Psoas muscle (tissue), 8 donors: ENCODE measurements at places on chromosomes 5 and 9. TPM values are rescaled to one million over a fixed set of nuclear protein-coding genes. Genes with fewer than 3 reads are reported as not detected.

Gene HAVCR1
- 0.77 TPM for total RNA-seq

Gene PCDHB5
- total RNA-seq, result 0.50 TPM

Gene TRMO
- total RNA-seq, result 7.0 TPM

Gene SLC34A3
- total RNA-seq, result not detected

Gene GLRX
- total RNA-seq, result 473 TPM

Gene MSX2
- total RNA-seq, result 2.4 TPM

GRCh38 chr9:136644343-136644592 is 18.4 kb upstream of the EGFL7 start:
- no peak for DNase-seq

GRCh38 chr5:60436518-60436917 is 263.4 kb downstream of the DEPDC1B start:
- DNase-seq, result no peak

- DNase-seq, result no peak
Measured at GRCh38 chr5:36200513-36200912, 41.2 kb downstream of the NADK2 start.

DNA sequence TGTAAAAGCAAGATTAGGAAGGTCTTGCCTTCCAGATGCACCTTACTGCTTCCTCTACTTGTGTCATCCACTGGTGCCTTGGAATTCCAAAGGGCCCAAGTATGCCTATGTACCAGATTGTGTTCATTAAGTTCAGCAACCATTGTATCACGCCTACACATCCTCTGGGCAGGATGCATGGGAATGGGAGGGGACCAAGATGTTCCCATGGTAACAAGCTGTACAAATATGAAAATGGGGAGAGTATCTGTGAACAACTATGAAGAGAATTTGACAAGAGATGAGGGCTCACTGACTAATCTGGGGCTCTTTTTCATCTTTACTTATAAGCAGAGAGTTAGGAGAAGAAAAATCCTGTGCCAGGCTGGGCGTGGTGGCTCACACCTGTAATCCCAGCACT is 137.8 kb upstream of the MAP1B start:
- DNase-seq, result no peak

DNA sequence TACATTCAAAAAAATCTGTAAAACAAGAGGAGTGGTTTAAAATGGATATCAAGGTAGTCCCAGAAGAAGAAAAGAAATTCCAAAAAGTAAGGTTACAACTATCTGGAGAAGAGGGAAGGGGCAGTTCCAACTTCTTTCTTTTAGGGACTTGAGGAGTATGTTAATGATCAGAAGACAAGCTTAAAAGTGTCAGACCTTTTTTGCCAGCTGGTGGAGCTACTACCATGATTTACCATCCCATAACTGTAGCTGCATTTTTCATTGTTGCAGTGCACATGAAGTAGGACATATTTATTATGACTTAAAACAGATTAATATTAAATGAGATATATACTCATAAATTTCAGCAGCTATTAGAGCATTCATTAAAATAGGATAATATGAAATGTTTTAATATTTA is 158.5 kb upstream of the RGS7BP start:
- DNase-seq, result no peak

GRCh38 chr5:6636293-6636692 is 3.1 kb downstream of the SRD5A1 start:
- DNase-seq, result no peak

GRCh38 chr5:142012186-142012785 is 541 bp downstream of the GNPDA1 start:
- peak; percentile 67 for DNase-seq

DNA sequence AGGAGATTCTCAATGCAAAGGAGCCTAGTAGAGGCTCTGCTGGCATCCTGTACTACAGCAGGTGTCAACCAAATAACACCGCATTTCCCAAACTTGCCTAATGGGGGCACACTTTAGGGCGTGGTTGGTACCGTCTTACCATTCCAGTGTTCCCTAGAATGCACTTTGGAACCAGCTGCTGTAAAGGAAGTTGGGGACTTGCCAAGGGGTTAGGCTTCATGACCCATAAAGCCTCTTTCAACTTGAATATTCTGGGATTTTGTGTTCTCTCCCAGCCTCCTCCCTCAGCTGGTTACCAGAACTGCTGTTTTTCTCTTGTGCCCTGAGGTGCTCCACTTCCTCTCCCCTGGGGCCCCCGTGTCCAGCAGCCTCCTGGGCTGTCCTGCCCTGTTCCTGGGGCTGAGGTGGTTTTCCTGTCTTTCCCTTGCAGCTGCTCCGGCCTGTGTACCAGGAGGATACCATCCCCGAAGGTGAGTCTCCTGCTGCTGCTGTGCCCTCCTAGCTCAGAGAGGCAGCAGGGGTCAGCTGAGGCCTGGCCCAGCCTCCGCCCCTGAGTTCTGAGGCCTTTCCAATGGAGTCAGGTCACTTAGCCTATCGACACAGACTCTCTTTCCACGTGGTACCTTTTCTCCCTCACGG is 44.7 kb downstream of the RGS3 start:
- no peak for DNase-seq

- DNase-seq, result no peak
Measured at GRCh38 chr5:35129921-35130485, 82.3 kb upstream of the AGXT2 start.

DNA sequence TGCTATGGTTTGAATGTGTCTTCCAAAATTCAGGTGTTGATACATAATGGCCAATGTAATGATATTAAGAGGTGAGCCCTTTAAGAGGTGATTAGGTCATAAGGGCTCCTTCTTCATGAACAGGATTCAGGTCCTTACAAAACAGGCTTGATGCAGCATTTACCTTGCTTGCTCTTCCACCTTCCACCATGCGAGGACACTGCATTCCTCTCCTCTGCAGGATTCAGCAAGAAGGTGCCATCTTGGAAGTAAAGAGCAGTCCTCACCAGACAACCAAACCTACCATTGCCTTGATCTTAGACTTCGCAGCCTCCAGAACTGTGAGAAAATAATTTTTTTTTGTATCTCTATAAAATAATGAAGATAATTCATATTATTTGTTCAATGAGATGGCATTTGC is 314.0 kb upstream of the SMARCA2 start:
- no peak for DNase-seq

DNA sequence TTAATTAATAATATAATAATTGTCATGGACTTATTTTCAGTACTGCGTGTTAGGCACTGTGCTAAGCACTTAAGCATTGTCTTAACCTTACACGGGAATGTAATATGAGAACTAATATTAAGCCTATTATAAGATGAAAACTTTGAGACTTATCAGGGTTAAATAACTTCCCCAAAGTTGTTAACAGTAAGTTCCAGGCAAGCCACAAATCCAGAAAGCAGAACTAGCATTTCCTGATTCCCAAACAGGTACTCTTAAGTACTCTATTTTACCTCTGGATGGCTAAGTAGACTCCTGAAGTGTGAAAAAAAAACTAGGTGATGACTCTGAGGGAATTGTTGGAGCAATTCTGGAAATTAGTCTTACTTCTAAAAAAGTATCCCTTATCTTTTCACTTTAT is 23.8 kb downstream of the GABRG2 start:
- no peak for DNase-seq
